ACHN (cell line): ENCODE measurements at places on chromosomes 3 and 15.

GRCh38 chr3:167078070-167078622, 302.0 kb downstream of the ZBBX start:
- DNase-seq: no peak

- DNase-seq: no peak
These were observed 38.6 kb downstream of the GASK1A start for GRCh38 chr3:43017593-43018195.

DNA sequence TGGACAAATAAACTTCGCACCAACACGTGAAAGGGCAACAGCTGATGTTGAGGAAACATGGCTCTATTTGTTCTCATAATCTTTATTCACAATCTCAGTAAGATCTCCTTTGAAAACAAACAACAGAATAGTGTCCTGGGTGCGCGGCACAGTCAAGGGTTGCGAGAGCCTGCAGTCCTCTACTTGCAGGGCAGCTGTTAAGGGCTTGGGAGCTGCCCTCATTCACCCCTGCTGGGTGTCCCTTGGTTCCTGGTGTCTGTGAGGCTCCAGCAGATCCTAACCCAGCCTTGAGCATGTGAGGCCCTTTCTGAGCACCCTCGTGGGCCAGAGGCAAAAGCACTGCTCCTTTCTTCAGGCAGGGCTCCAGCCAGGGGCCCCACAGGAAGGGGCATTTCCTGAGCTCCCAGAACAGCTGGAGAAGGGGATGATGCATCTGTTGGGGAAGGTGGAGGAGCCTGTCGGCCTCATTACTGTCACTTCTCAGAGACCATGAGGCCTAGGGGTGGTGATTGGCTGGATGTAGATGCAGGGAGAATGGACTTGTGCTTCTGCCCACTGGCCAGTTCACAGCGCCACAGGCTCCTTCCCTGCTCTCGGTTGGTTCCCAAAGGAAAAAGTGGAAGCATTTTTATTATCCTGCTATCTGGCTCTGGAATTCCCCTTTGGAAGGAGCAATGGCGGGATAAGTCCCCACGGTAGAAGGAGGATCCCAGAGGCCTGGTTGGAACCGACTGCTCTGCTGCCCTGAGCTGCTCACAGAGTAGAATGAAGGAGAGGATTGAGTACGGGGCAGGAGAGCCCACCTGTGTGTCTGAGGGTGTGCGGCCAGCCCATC, 51.9 kb upstream of the KLF13 start:
- DNase-seq: no peak

- no peak for DNase-seq
These were observed 338.1 kb upstream of the ARHGEF26 start for GRCh38 chr3:153783106-153783505.

DNA sequence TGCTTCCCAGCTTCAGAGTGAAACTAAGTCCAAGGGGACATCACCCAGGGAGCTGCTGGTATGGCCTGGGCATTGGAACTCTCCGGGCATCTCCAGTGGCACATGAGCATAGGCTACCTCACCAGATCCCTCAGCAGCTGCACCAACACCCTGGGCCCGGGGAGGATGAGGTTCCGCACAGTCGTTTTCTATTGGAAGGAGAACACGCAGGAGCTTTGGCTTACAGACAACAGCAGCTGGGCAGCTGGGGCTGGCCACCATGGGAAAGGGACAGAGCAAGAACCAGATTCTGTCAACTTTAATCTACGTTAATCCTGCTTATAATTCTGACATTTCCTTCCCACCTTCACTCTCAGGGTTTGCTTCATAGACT, 65.5 kb downstream of the MYO1E start:
- no peak for DNase-seq

- no peak for DNase-seq
These were observed 30.2 kb upstream of the LAMP3 start for GRCh38 chr3:183192650-183193300.

DNA sequence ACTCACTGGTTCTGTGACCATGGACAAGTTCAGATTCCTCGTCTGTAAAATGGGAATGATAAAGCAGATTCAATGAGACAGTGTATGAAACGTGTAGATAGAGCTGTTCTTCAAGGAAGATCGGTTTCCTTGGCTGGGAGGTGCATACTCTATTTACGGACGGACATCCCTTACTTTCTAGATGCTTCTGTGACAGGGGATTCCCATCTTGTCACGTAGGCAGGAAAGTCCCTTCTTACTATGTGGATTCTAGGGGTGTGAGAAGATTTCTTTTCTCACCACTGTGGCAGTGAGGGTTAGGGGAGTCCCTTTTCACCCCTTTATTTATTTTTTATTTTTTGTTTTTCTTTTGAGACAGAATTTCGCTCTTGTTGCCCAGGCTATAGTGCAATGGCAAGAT, 180.9 kb upstream of the TBL1XR1 start:
- DNase-seq: no peak

DNA sequence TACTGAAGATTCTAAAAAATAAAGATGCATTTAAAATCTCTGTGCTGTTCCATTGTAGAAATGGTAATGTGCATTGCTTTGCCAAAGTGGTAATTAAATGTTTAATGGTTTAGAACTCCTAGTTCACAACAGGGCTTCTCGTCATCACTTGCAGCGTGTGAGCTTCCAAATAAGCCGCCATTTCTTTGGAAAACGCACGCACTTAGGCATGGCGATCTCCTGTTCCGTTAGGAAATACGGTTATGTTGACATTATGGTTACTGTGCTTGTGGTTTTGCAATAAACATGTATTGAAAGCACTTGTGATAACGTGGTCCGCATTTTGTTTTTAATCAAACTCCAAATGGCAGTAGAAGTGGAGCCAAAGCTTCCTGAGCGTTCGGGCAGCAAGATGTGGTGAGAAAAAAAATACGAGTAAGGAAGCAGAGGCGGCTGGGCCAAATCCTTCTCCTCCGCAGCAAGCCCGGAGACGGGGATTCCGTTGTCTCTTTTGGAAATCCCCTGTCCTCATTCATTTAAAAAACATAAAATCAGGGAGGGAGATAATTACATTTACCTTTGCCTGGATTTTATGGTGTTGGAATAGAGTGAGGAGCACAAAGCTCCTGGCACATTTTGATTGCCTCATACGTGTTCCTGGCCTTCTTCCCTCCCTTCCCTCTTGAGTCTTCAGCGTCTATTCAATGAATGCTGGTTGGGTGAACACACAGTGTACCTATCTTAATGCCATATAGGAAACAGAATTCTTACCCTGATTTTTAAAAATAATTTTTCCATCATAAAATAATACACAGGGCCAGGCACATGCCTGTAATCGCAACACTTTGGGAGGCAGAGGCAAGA, 97.5 kb downstream of the SLC49A4 start:
- no peak for DNase-seq

- DNase-seq: no peak
These were observed 757.8 kb downstream of the AGBL1 start for GRCh38 chr15:86837294-86838061.

- DNase-seq: no peak
These were observed 309.3 kb upstream of the UBE2E2 start for GRCh38 chr3:22893644-22894325.

DNA sequence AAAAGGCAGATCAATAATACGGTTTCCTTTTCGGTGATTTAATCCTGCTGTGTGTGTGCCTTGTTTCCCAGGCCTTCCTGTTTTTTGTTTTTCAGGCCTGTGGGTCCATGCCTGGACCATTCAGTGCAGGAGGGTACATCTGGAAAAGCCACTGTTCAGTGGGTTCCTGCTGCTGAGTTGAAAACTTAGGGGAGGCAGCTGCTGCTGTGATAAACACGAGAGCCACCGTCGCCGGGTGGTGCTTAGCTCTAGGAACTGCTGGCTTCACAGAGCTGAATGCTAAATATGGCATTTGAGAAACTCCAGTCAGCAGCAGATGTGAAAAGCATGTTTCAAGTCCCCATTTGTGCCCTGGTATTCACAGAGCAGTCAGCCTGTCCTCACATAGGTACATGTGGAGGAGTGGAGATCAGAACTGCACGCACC, 44.0 kb downstream of the SYNM start:
- no peak for DNase-seq

- DNase-seq: no peak
These were observed 67.6 kb downstream of the SMAD3 start for GRCh38 chr15:67133026-67133425.

DNA sequence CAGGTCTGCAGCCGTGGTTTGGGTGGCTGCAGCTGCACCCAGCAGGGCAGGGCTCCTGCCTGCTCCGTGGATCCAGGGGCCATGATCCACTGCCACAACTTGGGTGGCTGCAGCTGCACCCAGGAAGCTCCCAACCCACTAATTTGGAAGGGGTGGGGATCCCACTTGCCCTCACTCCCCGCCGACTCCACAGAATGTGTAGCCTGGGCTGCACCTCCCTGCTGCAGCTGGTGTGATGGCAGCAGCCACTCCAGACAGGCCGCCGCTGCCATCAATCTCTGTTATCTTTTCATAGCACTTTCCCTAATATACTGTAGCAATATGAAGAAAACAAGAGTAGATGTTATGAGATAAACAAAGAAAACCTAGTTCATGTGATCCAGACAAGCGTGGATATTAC, 137.8 kb upstream of the CNTN3 start:
- DNase-seq: no peak

DNA sequence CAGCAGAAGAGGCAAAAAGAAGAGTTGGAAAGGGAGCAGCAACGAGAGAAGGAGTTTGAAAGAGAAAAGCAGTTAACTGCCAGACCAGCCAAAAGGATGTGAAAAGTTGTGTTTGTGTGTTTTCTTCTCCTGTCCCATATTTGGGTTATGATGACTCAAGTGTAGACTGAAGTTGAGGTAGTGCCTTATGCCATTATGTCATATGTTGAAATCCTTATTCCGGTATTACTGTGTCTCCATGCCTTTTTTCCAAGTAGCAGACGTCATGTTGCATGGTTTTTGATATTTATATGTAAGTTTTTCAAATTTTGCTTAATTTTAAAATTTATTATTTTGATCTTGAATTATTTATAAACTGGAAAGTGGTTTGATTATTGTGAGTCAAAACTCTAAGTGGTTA, 19.2 kb downstream of the BLOC1S6 start:
- DNase-seq: no peak

- peak; percentile 56 for DNase-seq
These were observed 365.0 kb downstream of the NLGN1 start for GRCh38 chr3:173762501-173762900.

DNA sequence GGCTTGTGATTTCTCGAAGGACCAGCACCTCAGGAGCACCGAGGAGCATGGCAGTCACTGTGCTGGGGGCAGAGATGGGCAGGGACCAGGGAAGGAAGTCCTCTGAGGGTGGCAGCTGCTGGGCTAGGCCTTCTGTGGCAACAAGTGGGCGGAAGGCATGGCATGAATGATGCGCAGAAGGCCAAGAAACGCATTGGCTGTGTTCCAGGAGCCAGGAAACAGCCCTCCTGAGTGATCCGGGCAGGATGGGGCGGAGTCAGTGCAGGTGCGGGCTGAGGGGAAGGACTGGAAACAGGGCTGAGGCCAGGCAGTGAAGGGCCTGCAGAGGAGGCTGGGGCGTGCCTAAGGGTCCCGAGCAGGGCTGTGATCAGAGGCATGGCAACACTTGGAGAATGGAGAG, 23.6 kb downstream of the MRPS11 start:
- DNase-seq: no peak

DNA sequence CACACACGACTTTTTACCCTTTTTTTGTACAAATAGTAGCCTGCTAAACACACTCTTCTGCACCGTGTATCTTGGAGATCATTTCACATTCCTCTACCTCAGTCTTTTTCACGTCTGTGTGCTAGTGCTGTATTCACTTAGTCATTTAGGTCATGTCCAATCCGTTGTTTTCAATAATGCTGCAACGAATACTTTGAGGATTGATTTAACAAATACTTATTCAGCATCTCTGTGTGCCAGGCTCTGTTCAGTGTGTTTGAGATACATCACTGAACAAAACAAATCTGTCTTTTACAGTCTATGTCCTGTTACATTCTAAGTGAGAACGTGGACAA, 882 bp downstream of the JMJD7 start:
- no peak for DNase-seq

- DNase-seq: peak; percentile 52
These were observed 276.6 kb downstream of the UACA start for GRCh38 chr15:70486451-70487386.

DNA sequence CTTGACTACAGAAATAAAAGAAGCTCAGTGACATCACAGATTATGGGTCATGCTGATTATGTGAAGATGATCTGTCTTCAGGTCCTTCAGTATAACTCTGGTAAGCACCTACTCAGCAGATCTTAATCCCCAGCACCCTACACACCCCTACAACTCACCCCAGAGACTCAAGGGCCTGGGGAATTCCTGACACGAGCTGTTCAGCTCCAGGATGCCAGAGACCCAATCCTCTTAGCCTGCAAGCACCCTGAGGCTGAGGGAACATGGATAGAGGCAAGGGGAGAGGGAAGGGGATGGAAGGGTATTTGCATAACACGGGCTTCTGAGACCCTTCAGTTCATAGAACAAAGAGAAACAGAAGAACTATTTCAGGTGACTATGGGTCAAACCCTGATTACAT, 13.0 kb downstream of the GLB1 start:
- DNase-seq: no peak

DNA sequence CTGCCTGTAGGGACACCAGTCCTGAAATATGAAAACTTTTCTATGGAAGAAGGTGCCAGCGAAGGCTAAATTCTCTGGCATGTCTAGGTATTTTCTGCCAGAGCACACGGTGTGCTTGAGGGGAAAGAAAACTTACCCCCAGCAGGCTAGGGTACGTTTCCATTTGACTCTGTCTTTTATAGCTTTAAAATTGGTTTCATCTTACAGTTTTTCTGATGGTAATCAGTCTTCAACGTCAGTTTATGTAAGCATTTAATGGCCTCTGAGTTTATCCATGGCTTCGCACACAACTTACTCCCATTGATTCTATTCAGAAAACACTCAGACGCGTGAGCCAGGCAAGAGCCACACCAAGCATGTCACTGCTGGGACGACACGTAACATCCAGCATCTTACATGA, 249.7 kb downstream of the ADAMTS17 start:
- no peak for DNase-seq

DNA sequence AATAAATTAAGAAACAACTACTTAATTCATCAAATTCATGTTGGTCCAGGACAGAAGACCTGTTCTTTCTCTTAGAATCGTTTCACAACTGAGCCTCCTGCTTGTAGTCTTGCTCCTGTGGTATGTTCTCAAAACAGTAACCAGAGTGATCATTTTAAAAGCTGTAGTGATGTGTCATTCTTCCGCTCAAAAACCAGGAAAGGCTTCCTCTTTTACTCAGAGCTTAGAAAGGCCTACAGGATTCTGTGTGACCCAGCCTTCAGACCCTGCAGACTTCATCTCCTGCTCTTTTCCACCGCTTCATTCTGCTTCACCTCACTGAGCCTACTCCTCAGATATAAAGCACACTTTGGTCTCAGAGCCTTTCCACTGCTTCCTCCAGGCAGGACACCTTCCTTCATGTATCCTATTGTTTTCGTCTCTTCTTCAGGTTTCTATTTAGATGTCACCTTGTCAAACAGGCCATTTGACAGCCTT, 22.7 kb downstream of the ST6GAL1 start:
- no peak for DNase-seq

GRCh38 chr3:35737527-35737926, 98.2 kb downstream of the ARPP21 start:
- no peak for DNase-seq
